Muscle of arm (tissue), 14 donors: ENCODE measurements at places on chromosomes 3 and 15. TPM values are rescaled to one million over a fixed set of nuclear protein-coding genes. Genes with fewer than 3 reads are reported as not detected.
A peak's percentile ranks its signal among the peaks of the same experiment; 100 is the strongest.

DNA sequence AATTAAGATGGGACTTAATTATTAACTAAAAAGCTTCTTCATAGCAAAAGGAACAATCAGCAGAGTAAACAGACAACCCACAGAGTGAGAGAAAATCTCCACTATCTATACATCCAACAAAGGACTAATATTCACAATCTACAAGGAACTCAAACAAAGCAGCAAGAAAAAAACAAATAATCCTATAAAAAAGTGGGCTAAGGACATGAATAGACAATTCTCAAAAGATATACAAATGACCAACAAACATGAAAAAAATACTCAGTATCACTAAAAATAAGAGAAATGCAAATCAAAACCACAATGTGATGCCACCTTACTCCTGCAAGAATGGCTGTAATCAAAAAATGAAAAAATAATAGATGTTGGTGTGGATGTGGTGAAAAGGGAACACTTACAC is 103.3 kb downstream of the TBL1XR1 start:
- no peak for DNase-seq

- no peak for DNase-seq
Observed at GRCh38 chr15:78206326-78207109, 27.8 kb downstream of the ACSBG1 start.

Gene PLAAT1
- polyA plus RNA-seq = 26.4 TPM

DNA sequence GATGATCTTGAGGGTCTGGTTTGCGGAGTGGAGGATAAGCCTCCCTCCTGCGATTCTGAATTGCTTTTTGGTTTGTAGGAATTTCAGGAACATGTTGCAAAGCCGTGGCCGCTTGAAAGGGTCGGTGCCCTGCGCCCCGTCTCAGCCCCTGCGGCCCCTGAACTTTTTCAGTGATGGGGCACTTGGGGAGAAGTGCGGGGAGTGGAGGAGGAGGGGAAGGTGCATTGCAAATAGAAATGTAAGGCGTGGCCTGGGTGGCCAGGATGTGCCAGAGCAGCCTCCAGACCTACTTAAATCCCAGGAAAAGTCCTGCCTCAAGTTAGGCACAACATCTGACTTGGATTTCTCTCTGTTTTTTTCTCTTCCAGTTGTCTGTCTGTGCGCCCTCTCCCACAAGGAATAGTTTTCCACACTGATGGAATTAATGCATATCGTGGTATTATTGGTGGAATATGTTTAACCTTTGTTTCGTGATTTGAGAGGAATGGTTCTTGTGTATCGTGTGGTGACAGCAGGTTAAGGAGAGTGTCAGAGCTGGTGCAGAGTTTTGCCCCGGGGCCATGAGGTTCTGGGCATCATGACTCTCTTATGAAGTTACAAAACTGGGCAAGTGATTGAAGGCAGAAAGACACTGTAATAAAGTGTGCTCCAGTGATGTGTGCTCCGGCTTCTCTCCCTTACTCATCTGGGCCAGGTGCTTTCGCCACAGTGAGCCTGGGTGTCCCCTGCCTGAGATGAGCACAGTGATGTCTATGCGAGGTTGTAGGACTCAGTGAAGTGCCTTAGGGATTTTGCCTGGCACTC is 153.8 kb downstream of the PGPEP1L start:
- no peak for DNase-seq

GRCh38 chr3:168589376-168589775 is 493.7 kb upstream of the GOLIM4 start:
- DNase-seq = no peak

DNA sequence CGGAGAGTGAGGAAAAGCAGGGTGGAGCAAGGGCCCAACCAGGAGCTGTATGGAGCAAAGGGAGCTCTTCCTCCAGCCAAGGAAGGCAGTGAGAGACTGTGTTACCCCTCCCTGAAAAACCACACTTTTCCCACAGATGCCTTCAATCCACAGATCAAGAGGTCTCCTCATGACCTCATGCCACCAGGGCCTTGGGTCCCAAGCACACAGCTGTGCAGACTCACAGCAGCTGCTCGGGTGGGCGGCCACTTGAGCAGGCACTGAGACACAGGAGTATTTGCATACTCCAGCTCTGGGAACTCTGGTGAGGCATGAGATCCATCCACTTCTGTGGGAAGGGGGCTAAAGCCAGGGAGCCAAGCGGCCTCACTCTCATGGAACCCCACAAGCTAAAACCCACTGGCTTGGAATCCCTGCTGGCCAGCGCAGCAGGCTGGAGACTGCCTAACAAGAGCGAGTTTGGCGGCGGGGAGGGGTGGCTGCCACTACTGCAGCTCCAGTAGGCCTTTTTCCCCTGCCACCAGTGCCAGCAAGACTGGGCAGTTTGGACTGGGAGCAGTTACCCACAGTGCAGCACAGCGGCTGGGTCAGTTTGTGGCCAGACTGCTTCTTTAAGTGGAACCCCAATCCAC is 880.6 kb upstream of the ARPP21 start:
- DNase-seq = no peak

DNA sequence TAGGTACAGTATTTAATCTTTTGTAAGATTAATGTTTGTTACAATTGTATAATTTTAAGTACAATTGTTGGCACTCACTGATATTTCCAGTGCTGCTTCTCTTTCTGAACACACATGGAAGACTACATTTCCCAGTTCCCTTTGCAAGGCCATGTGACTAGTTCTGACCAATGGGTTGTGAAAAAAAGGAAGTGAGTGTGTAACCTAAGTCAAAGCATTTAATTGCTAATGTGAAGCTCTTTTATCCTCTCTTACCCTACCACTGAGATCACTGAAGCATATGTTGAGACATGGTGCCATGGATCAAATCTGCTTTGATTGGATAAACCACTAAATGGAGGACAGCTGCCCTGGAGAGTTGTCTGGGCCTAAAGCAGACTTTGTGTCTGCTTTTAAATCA is 83.9 kb upstream of the PLXND1 start:
- DNase-seq = peak; percentile 43

Gene SSUH2
- polyA plus RNA-seq = 2.6 TPM

GRCh38 chr15:49040151-49040550 is 6.1 kb downstream of the SECISBP2L start:
- DNase-seq = no peak

Gene GADL1
- polyA plus RNA-seq = 16.4 TPM

- no peak for DNase-seq
Observed at GRCh38 chr15:100671858-100672543, 69.6 kb downstream of the ASB7 start.

- no peak for DNase-seq
Observed at GRCh38 chr3:182978387-182978786, 2.0 kb downstream of the DCUN1D1 start.

- no peak for DNase-seq
Observed at GRCh38 chr3:37715976-37716375, 145.7 kb upstream of the CTDSPL start.

- DNase-seq = no peak
Observed at GRCh38 chr3:151795276-151795675, 18.6 kb upstream of the AADAC start.

Gene THBS1
- polyA plus RNA-seq = 82.6 TPM

Gene PLSCR2
- 0.37 TPM for polyA plus RNA-seq

DNA sequence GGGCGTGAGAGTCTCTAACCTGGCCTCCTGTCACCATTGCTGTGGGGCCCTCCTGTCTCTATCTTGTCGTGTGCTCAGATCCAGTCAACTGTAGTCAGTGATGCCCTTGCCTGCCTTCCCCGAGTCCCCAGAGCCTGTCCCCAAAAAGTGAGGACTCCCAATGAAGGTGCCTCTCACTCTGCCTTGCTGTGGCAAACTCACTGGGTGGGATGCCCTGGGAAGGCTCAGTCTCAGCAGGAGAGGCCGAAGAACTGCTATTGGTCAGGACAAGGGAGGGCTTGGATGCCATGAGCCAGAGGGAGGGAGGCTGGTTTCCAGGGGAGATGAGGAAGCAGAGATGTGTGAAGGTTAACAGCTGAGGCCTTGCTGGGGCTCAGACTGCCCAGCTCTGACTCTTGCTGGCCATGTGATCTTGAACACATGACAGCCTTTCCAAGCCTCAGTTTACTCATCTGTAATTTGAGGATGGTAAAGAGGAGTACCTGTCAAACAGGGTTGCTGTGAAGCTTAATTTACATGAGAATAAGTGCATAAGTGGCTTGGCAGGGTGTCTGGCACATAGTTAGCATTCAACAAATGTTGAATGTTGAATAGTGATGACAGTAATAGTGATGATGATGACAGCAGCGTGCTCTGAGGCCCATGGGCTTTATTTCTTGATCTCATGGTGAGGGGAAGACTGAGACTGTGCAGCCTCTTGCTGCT is 8.2 kb downstream of the KY start:
- DNase-seq = no peak

Gene FBXW12
- 0.11 TPM for polyA plus RNA-seq

DNA sequence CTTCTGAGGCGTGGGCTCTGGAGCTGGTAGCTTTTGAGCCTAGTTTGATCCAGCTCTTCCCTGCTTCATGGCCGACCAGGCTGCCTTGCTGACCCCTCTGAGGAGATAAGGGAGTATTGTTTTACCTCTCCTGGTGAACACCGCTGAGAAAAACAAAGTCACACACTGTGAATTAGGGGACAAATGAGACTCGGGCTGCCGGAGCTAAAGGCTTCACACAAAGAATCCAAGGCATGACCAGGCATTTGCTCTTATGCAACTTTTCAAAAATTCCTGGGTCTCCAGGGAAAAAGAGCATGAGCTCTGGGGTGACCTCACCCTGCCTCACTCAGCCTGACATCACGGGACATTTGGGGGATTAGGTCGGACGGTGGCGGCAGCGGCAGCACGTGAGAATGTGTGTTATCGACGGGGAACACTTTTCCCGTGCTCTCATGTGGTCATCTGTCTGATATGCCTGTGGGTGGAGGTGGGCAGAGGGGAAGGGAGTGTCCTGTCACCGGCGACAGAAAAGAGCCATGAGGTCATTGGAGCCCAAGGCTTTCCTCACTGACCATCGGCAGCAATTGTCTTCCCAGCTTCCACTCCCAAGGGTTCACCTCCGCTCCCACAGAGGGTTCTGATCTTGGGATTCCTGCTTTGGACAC is 61.0 kb downstream of the TMEM44 start:
- DNase-seq = no peak

- DNase-seq = peak; percentile 31
Observed at GRCh38 chr3:10753964-10754363, 62.1 kb upstream of the SLC6A11 start.

- no peak for DNase-seq
Observed at GRCh38 chr15:36885771-36886170, 214.6 kb downstream of the MEIS2 start.

DNA sequence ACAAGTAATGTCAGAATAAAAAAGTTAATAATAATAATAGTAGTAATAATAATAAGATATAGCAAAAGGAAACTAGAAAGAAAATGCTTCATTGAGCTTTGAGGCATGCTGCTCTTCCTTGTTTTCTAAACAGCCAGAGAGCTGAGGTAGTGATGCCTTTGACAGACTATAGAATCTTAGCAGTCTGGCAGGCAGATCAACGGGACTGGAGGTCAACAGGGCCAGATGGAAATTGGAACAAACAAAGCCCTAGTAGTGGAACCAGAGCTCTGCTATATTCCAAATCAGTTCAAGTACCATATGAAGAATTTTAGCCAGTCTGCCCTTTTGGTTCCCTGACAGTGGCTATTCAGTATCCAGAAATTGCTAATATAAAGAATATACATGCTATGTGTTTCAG is 278.6 kb downstream of the NLGN1 start:
- DNase-seq = no peak

DNA sequence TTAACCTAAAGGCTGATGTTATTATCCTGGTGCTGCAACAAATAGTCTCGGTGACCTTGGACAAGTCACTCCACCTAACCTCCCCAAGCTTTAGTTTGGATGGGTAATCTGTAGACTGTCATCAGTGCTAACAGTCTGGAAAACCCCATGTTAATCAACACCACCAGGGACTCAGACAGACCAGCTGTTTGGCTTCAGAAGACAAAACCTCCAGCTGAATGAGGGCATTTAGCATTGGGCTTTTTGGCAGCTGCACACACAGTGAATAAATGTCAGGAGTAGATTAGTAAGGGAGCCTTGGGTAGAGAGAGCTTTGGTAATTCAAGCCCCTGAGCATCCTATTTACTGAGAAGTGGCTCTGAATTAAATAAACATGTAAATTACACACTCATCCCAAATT is 24.9 kb upstream of the C3orf80 start:
- DNase-seq = no peak

- no peak for DNase-seq
Observed at GRCh38 chr3:135310317-135310716, 515.3 kb downstream of the EPHB1 start.

DNA sequence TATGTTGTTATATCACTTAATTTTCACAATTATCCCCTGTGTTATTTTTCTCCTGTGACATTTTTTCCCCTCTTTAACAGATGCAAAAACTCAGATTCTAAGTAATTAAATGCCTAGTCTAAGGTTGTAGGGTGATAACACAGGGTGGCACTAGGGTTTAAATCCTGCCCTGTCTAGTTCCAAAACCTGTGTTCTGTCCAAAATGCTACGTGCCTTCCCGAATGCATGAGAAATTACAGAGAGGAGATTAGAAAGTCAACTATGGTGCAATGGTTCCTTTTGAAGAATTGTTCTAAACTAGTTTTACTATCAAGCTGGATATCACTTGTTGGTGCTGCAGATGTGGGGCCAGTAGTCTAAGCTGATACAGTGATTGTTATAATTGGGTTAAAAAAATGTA is 108.0 kb downstream of the DIPK2A start:
- DNase-seq = no peak

DNA sequence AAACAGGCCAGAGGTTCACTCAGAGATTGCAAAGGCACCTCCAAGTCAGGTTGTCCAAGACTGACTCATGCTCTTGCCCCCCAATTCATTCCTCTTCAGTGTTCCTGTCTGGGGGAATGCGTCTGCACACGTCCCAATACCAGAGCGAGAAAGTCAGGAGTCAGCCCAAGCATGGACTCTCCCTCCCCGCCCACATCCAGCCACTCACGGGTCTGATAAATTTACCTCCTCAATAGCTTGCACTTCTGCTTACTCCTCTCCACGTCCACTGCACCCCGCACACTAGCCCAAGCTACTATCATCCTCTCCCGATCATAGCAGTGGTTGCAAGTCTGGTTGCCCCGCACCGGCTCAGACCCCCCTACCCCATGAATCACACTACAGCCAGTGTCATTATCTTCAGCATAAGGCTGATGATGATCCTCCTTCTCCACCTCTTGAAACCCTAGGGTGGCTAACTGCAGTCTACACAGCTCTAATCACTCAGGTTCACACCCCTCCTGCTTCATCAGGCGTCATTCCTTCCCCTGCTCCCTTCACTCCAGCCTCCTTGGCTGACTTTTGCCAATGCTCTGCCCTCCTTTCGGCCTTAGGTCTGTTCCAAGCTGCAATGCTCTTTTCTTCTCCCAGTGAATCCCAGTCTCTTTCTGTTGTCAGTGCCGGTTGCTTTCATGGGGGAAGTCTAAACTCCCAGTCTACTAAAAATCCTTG is 27.6 kb upstream of the MYO1E start:
- no peak for DNase-seq

- DNase-seq = no peak
Observed at GRCh38 chr15:37339437-37339836, 239.1 kb upstream of the MEIS2 start.

- DNase-seq = no peak
Observed at GRCh38 chr3:44348993-44349392, 10.4 kb downstream of the TCAIM start.

DNA sequence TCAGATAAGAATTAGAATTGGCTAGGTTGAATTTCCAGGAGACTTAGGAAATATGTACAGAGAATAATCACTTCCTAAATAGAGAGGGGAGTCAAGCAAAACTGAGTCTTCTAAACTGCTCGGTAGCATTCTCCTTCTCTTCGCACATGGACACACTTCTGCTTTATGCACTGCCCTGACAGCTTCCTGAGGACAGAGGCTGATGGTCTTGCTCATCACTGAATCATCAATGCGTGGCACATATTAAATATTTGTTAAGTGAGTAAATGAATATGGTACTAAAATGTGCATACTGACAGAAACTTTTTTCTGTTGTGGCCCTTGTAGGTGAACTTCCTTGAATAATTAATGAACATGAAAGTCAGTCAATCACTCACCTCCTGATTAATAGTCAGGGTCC is 315.5 kb downstream of the FHIT start:
- no peak for DNase-seq
